Pericardium fibroblast (primary cell): ENCODE measurements at places on chromosomes 3 and 15. TPM values are rescaled to one million over a fixed set of nuclear protein-coding genes. Genes with fewer than 3 reads are reported as not detected.

IQCH gene
- total RNA-seq: 0.60 and 1.9 TPM in 2 replicates

CSPG4 gene
- 8.2 and 17.9 TPM in 2 replicates for total RNA-seq

ANKRD63 gene
- not detected in 2 replicates for total RNA-seq

RHCG gene
- total RNA-seq: 0.12 TPM in 1 of 2 replicates, not detected in the other

ST8SIA2 gene
- total RNA-seq: 0.09 TPM in 1 of 2 replicates, not detected in the other

RBMS3 gene
- 38.9 and 45.9 TPM in 2 replicates for total RNA-seq

LCTL gene
- 0.23 TPM in 1 of 2 replicates, not detected in the other for total RNA-seq

MINAR1 gene
- total RNA-seq: 0.70 and 0.94 TPM in 2 replicates

USP4 gene
- 6.2 and 8.5 TPM in 2 replicates for total RNA-seq

ATP13A5 gene
- total RNA-seq: not detected in 2 replicates

PODXL2 gene
- total RNA-seq: 4.2 and 6.1 TPM in 2 replicates

CD96 gene
- total RNA-seq: 0.12 TPM in 1 of 2 replicates, not detected in the other

GSK3B gene
- total RNA-seq: 24.3 and 34.4 TPM in 2 replicates

RTP3 gene
- total RNA-seq: not detected in 2 replicates

DYNLT2B gene
- total RNA-seq: 12.0 and 13.4 TPM in 2 replicates

KIF7 gene
- 13.8 and 14.1 TPM in 2 replicates for total RNA-seq

PIERCE2 gene
- 1.2 and 2.6 TPM in 2 replicates for total RNA-seq

LRCH3 gene
- total RNA-seq: 16.0 and 18.8 TPM in 2 replicates

TIGIT gene
- not detected in 2 replicates for total RNA-seq

PLSCR5 gene
- total RNA-seq: not detected in 2 replicates

RARB gene
- total RNA-seq: 3.4 and 7.7 TPM in 2 replicates

ILDR1 gene
- not detected in 2 replicates for total RNA-seq

CKMT1A gene
- not detected in 2 replicates for total RNA-seq

ADPRH gene
- 0.34 and 2.0 TPM in 2 replicates for total RNA-seq

NR2E3 gene
- 0.12 TPM in 1 of 2 replicates, not detected in the other for total RNA-seq

GP9 gene
- not detected in 2 replicates for total RNA-seq

ZNF660 gene
- total RNA-seq: 1.3 and 1.9 TPM in 2 replicates

SLC51A gene
- 0.82 TPM in 1 of 2 replicates, not detected in the other for total RNA-seq

CLDN16 gene
- not detected in 2 replicates for total RNA-seq

EXD1 gene
- total RNA-seq: not detected in 2 replicates

IGSF11 gene
- total RNA-seq: not detected in 2 replicates

MCF2L2 gene
- 0.58 TPM in 1 of 2 replicates, not detected in the other for total RNA-seq

CD47 gene
- 36.8 and 40.2 TPM in 2 replicates for total RNA-seq

RGMA gene
- 10.4 and 17.7 TPM in 2 replicates for total RNA-seq

IGDCC3 gene
- 0.26 TPM in 1 of 2 replicates, not detected in the other for total RNA-seq

XPC gene
- total RNA-seq: 18.4 and 32.0 TPM in 2 replicates

STRIT1 gene
- not detected in 2 replicates for total RNA-seq

MEX3B gene
- total RNA-seq: 7.7 and 40.7 TPM in 2 replicates

BSN gene
- total RNA-seq: 0.09 and 0.12 TPM in 2 replicates

TMEM108 gene
- total RNA-seq: 0.23 and 0.85 TPM in 2 replicates

C15orf62 gene
- total RNA-seq: 0.34 TPM in 1 of 2 replicates, not detected in the other

ENTPD3 gene
- not detected in 2 replicates for total RNA-seq

TOP2B gene
- total RNA-seq: 40.4 and 40.6 TPM in 2 replicates

CYP1A1 gene
- 0.23 TPM in 1 of 2 replicates, not detected in the other for total RNA-seq

CNTN3 gene
- 0.23 and 1.5 TPM in 2 replicates for total RNA-seq

HTR3E gene
- total RNA-seq: not detected in 2 replicates

QRICH1 gene
- 54.1 and 73.8 TPM in 2 replicates for total RNA-seq

FGF7 gene
- 23.6 and 42.9 TPM in 2 replicates for total RNA-seq

SCG5 gene
- total RNA-seq: 6.7 and 9.9 TPM in 2 replicates

CYP8B1 gene
- not detected in 2 replicates for total RNA-seq
